ENCODE measurements at places on chromosomes 6 and 20.
A peak's percentile ranks its signal among the peaks of the same experiment; 100 is the strongest.

GRCh38 chr20:23245553-23246181, 104.9 kb upstream of the NXT1 start:
- peak; percentile 67 for DNase-seq

DNA sequence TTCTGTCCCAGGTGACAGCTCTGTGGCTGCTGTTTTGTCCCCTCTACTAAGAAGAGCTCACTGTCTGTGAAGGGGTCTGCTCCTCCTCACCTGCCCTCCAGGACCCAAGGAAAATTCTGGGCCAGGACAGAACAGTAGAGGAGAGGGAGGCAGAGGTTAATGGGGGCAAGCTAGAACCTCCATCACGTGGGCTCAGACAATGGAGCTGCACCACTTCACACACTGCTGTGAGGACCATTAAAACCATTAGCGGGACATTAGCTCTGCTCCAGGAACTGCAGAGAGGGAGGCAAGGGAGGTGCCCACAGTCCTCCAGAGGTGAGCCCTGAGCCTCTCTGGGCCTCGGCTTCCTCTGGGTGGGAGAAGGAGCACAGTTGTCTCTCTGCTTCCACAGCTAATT, 78.4 kb downstream of the NOL4L start:
- no peak for DNase-seq

- no peak for DNase-seq
Measured at GRCh38 chr6:124027392-124027791, 223.7 kb downstream of the NKAIN2 start.

DNA sequence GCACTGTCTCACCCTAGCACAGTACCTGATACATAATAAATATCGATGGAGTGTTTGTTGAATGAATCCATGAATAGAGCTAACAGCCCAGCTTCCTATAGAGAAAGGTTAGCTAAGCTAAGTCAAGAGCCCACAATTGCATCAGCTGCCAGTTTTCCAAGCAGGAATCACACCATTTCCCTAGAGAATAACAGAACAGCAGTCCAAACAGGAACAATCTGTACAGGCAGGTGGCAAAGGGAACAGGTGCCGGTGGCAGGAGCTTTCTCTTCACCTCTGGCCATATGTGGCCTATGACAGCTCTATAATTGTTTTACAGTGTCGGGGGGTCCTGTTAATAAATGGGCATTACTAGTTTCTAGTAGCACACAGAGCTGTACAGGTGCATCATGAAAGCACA, 38.8 kb downstream of the ISM1 start:
- no peak for DNase-seq

- DNase-seq, result no peak
Measured at GRCh38 chr6:97771372-97771771, 488.4 kb upstream of the MMS22L start.
